Activated CD8-positive, alpha-beta memory T cell treated with anti-CD3 and anti-CD28 coated beads for 1 hour (primary cell): ENCODE measurements at places on chromosomes 12 and 14.

DNA sequence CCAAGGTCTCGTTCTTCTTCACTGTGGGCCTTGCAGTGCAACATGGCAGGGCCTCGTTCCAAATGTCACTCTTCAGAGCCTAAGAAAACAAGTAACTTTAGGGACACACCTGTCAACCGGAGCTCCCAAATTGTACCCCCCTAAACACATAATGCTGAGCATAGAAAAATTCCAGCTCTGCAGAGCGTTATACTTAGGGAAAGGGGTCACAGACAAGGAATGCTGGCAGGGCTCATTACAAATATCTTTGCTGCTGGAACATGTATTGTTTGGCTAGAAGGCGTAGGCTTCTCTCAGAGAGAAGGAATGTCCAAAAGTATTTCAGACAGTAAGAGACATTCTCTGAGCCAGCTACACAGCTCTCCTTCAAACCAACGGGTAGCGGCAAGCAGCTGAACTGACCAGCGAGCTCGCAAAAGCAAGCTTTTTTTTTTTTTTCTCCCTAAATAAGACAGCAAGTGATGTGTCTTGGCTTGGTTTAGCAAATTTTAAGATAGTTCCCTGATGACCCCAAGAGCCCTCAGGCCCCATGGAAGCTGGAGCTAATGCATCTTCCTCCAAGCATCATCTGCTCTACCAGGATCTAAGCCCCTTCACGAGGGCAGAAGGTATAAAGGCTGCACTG is 24.5 kb downstream of the SSH1 start:
- DNase-seq, result no peak

DNA sequence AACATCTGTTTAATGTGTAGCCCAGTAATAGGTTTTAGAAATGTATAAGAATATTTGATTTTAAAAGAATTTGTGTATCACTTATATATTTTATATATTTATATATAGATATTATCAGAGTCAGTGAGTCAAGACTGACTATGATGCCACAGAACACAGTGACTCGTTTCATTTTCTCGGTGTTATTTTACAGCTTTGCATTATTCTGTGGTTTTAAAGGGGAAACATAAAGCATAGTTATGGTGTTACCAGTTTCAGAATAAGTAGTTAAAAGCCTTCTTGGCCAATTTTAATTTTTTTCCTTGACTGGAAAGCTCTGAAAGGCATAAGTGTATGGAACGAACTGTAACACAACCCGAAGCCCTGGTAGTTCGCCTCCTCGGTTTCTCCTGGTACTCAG is 91.0 kb downstream of the GRIP1 start:
- no peak for DNase-seq

GRCh38 chr12:66500841-66501240 is 178.0 kb downstream of the GRIP1 start:
- no peak for DNase-seq

DNA sequence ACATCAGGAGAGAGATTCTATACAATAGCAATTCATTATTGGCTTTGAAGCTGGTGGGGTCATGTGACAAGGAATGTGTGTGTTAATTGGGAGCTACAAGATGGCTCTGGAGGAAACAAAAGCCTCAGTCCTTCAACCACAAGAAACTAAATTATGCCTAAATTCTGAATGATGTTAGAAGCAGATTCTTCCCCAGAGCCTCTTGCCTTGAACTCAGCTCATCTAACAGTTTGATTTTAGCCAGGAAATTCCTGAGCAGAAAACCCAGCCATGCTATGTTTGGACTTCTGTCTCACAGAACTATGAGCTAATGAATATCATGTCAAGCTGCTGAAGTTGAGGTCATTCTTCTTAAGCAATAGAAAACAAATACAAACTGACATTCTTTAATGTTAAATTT is 274.7 kb downstream of the SLC6A15 start:
- DNase-seq, result no peak

DNA sequence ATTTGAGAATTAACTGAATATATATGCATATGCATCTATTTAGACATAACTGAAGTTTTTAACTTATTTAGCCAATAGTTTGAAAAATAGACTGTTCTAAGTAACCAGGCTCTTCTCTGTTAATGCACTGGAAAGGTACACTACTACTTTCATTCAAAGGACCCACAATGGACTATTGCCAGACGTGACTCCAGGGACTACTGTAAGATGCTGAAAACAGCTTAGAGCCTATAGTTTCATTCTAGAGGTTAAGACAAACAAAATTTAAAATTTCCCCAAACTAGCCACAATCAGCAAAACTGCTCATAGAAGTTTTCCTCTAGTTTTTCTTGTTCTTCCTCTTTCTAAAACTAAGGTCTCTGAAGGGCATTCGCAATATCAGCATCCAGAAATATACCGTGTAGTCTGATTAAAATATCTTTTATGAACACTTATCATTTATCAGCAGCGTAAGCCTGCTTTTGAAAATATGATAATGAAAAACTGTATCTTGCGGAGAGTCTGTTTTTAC is 10.4 kb downstream of the APPL2 start:
- DNase-seq, result no peak

DNA sequence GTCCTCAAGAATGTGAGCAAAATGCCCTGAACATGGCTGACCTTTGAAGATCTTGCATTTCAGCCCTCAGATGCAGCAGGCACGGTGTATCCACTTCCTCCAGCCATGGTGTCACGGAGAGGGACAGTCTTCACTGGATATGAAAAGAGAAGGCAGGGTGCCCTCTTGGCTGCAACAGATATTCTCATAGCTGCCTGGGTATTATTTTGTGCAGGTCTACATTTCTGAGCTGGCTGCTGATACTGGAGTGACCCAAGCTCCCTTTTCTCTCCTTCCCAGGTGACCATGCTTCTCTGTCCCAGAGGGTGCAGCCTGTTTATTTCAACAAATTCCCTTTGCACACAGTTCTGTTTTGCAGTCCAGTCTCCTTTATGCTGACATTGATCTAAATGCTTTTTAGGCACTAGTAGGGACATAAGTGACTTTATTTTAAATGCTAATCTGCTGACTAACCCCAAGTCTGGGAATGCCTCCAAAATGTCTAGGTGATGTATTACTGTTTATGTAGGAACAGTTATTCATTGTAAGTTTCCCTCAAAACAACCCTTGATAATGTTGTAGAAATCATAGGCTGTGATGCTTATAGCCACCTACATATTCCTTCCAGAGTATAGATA is 17.4 kb upstream of the PYGL start:
- no peak for DNase-seq

DNA sequence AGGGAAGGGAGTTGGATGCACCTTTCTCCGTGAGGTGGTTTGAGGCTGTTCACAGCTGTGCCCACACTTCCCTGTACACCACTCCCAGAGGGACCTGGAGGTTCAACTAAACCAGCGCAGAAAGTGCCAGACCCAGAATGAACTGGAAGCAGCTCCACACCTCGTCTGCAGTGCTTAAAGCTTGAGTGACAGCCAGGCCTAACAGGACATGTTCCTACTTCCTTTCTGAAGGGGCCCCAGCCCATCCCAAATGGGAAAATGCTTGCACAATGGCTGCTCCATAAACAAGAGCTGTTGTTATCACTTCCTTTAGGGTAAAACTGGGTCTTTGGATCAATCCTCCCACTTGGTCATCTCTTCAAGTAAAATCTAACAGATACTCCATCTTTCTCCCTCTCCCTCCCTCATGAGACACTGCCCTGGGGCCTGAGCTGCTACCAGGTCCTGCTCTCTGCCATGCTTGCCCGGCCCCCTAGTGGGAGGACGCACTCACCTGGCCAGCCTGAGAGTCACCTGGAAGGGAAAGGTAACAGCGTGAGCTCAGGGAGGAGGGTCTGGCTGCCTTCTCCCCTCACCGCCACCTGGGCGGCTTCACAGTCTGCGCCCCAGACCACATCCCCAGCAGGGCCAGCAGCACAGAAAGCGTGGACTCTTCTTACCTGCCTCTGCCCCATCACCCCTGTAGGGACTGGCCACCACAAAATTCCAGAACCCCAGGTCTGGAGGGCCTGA is 33.5 kb downstream of the ISCA2 start:
- no peak for DNase-seq

DNA sequence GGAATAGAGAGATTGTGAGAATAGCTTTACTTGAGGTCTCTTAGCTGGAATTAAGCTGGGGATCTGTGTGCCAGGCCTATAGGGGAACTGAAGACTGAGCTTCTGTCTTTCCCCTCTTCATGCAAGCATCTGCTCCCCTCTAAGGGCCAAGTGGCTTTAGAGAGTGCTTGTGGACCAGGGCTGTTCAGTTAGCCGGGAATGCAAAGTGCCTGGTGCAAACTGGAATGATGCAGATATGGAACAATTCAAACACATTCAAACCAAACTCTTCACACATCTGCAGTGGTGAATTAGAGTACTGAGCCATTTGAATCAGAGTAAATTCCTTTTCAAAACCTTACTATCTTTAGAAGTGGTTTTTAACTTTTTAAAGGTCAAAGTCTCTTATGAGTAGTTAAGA is 99.0 kb downstream of the LIN7A start:
- no peak for DNase-seq

DNA sequence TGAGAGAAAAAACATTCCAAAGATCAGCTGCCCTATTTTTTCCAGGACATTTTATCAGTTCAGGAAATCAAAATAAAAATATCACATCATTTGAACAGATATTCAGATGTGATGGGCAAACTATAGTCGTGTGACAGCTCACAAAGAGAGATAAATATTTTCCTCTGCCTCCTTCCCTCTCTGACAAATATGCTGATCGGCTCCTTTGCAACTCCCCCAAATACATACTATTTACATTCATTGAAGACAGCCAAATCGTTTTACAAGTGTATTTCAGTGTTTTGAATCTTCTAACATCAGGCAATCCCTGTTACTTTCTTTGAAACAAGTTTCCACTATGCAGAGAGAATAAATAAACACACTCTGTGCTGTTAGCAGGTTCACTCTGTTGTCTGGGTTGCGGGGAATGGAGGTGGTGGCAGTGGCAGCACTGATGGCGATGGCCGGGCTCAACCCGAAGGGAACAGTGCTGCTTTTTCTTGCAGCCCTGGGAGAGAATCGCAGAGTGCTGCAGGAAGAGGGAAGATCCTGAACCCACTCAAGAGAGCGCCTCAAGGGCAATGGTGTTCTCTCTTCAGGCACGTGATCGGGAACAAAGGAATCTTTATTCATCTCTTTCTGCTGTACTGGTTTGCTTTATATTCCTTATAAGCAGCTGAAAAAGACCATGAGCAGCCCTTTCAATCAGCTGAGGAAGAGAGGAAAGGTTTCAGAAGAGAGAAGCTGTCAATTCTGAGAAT is 142.5 kb downstream of the PHLDA1 start:
- DNase-seq, result no peak

GRCh38 chr12:127205781-127206555 is 1061.0 kb upstream of the TMEM132C start:
- DNase-seq, result no peak

GRCh38 chr14:93954900-93955849 is 21.2 kb downstream of the ASB2 start:
- no peak for DNase-seq

DNA sequence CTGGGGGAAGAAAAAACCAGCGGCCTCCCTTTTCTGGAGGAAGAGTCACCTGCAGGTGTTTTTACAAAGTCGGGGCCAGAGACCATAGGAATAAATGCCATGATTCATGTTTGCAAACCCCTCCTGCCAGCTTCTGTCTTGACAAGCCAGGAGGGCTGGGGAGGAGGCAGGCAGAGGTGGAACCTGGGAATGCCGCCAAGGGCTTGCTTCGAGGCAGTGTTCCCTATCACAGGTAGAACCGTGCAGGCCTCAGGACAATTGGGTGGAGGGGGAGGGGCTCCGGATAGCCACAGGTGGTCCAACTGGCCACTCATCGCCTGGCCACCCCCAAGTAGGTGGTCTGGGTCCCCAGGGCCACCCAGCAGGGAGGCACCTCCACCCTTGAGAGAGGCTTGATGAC is 14.2 kb upstream of the DLK1 start:
- no peak for DNase-seq

GRCh38 chr12:69466867-69467266 is 3.3 kb upstream of the FRS2 start:
- no peak for DNase-seq

GRCh38 chr12:56080556-56081138 is 682 bp downstream of the ERBB3 start:
- no peak for DNase-seq

DNA sequence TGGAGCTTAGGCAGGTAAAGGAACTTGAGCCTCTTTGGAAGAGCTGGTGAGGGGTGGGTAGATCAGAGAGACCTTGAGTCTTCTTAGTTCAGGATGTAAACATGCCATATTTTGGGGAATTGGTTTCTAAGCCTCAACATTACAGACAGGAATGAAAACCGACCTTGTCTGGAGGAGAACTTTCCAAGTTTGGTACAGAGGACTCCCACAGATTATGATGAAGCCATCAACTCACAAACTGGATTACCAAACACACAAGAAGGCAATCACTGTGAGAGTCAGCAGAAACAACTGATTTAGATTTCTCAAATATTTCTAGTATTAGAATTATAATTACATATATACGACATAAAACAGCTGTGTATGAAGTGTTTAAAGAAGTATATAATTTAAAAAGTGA is 22.3 kb upstream of the AMN1 start:
- DNase-seq, result no peak

- no peak for DNase-seq
Measured at GRCh38 chr12:92244036-92244435, 98.4 kb upstream of the BTG1 start.

- no peak for DNase-seq
Measured at GRCh38 chr12:5794156-5794555, 150.9 kb downstream of the ANO2 start.

DNA sequence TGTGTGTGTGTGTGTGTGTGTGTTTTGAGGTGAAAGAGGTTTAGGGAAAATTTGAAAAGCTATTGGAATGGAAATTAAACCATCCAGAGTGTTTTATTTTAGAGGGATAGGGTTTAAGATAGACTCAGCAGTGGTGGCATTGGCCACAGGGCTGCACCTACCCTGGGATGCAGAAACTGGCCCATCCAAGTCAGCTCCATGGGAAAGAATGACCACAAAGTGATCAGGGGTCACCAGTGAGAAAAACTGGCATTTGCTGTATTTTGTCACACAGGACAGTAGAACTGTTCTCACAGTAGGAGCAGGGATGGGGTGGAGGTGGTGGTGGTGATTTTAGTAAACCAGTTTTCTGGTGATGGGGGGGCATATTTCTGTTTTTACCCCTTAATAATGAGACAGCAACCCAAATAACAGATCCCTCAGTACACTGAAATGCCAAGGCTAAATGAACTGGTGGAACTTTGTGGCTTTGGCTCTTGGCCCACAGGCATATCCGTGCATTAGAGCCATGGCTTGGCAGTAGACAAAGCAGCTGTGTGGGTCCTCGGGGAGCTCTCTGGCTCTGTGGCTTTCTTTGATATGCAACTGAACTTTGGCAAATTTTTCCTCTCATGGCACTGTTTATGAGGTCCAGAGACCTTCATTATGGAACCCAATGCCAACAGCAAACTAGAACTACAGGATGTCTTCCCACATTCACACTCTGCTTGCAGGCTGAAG is 348.3 kb downstream of the ZFP36L1 start:
- DNase-seq, result no peak

DNA sequence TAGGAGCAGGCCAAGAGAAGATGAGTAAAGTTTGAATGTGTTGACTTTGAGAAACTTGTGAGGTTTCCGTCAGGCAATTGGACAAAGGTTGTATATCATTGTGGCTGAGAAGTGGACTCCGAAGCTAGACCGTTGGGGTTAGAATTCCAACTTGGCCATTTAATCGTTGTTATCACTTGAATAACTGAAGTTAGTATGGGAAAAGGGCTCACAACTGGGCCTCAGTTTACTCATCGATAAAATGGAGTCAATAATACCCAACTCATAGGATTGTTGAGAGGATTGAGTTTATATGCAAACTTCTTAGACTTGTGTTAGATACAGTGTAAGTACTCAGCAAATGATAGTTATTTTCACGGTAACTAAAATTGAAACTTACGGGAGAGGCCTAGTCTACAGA is 846 bp downstream of the SLIRP start:
- no peak for DNase-seq

GRCh38 chr14:104973385-104974145 is 4.6 kb downstream of the AHNAK2 start:
- no peak for DNase-seq
